T47D (cell line): ENCODE measurements at places on chromosomes 2 and 18.

DNA sequence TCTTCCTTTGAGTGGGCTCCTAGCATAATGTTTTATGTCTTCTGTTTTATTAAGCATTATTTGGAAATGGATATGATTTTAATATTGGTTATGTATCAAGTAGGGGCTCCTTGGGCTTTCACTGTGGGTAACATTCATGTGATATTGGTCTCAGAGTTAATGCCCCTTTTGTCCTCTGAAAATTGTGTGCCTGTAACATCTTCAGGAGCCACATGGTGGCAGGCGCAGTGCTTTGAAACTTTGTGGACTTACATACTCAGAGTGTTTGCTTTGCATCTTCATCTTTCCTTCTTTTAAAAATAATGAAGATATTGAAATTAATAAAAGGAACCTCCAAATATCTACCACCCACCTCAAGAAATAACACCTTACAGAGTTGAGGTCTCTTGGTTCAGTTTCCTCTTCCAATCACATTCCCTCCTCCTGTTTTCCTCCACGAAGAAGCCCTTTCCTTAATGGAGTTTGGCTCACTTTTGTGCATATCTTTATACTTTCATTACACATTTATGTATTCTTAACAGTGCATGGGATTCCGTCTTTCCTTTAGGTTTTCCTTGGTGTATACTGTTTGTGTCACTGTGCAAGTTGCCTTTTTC lies 73.5 kb downstream of the LIMS1 start:
- peak; percentile 58 for DNase-seq

DNA sequence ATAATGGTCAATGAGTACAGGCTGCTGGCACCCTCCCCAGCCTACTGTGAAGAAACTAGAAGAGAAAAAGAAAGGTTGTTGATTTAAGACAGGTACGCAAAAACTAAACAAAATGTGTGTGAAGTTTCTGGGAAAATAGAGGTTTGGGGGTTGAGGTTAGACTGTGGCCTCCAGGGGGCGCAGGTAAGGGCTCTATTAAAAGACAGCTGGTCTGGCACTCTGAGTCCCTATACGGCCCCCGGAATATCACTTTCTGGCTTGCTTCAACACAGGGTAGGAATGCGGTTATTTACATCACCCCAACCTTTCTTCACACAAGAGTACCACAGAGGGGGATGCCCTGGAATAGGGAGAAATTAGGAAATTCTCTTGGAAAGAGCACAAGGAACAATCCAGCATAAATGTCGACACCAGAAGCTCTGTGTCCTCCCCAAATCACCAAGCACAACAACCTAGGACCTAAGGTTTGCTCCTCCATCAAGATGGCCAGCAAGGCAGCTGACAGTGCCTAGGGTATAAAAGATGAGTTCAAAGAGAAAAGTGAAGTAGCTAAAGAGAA lies 480.8 kb upstream of the KLHL29 start:
- DNase-seq = no peak

- no peak for DNase-seq
Observed at GRCh38 chr2:56287508-56287907, 103.7 kb downstream of the CCDC85A start.

DNA sequence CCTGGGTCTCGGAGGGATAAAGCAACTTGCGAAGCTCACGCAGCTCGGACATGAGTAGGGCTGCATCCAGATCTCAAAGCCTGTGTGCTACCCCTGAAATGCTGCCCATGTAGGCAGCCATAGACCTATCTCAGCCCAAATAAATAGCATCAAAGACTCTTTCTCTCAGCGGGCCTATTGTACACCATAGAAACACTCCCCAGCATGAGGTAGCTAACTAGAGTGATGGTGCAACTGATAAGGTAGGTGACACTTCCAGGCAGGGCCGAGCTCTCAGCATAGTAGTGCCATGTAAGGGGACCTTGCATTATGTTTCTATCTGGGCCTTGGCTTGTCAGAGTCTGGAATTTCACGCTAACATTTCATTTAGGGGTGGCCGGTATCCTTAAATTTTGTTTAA lies 52.4 kb downstream of the RABL2A start:
- DNase-seq = no peak

- peak; percentile 30 for DNase-seq
Observed at GRCh38 chr2:1140389-1141003, 189.8 kb downstream of the SNTG2 start.

DNA sequence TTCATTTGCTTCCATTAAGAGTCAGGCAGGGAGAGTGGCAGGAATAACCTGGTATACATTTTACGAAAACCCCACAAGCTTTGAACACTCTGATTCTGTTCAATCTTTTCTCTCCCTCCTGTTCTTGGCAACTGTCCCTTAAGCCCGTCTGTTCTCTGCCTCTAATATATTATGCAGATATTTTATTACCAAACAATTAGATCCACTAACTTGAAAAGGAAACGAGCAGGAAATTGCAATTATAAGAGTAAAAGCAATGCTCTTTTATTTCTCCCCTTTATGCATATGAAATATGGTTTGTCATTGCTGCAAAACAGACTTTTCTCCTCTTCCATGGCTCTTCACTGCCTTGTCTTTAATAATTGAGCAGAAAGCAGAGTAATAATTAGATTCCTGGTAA lies 149.1 kb upstream of the CELF4 start:
- DNase-seq = no peak

GRCh38 chr2:102366406-102367112 lies 11.0 kb downstream of the IL18R1 start:
- DNase-seq = no peak
